Pulmonary artery endothelial cell (primary cell): ENCODE measurements at places on chromosomes 16 and 17.
A peak's percentile ranks its signal among the peaks of the same experiment; 100 is the strongest.

DNA sequence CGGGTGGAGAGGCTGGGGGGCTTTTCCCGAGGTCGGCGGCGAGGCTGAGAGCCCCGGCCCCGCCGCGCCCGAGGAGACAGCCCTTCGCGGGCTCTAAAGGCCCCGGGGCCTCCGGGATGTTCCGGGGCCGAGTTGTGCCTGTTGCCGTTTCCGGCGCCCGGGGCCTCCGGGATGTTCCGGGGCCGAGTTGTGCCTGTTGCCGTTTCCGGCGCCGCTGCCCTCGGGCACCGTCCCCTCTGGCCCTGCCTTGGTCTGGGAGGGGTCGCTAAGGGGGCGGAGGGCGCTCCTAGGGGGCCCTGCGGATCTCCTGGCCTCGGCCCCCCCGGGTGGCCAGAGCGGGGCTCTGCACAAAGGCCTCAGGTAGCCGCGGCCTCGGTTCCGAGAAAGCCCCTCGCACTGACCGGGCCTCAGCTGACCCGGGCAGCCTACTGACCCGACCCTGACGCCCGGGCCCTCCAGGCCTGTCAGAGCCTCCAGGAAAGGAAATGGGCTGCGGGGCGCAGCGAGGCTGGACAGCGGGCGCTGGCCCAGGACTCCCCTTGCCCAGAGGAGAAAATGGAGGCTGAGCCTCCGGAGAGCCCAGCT, 24.2 kb downstream of the ACTG1 start:
- DNase-seq: no peak

GRCh38 chr17:65088621-65089360, 32.3 kb upstream of the GNA13 start:
- DNase-seq: no peak

DNA sequence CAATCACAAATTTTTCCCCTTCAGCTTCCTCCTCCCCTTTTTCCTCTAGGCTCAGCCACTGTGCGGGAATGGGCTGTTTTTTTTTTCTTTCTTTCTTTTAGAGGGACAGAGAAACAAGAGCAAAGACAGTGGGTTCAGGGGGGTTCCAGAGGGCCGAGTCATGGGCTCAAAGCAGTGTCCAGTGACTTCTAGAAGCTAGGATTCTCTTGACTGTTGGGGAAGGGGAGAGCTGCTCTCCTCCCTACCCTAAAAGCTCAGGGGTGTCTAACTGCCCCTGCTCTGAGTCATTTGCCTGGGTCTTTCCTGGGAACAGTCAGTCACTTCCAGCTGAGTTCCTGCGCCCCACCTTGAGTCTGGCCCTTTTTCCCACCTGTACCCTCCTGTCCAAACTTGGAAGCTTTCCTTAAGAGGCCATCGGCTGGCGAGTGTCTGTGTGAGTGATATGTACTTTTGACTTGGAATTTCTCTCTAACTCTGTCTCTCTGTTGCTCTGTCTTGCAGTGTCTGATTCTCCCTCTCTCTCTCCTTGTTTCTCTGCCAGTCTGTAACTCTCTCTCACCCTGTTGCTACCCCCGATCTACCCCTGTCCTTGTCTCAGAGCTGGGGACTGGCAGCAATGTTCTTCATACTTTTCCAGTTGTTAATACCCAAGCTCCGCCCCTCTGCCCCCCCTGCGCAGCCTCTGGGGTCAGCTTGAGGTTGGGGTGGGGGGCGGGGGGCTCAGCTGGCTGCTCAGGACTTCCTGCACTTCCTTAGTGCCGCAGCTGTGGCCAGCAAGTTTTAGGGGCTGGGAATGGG, 2.4 kb downstream of the THRA start:
- no peak for DNase-seq

GRCh38 chr16:75244844-75245758, 6.3 kb downstream of the BCAR1 start:
- DNase-seq: peak; percentile 86

DNA sequence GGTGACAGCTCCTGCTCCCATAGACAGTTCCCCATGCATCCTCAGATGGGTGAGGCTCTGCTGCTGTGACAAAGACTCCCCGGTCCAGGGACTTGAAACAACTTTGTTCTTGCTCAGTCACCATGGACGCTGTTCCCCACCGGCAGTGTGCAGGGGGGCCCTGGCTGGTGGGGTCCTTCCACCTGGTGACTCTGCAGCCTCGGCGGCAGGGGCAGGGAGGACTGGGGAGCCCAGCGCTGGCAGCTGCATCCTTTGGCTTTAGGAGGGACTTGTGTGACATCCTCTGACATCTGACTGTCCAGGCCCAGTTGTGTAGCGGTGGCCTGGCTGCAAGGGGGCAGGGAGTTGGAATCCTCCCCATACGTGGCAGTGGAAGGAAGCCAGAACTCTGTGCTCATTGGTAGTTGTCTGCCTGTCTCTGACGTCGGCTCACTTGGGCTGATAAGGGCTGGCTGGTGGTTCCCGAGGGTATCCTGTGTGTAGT, 107.3 kb downstream of the CMIP start:
- DNase-seq: no peak

DNA sequence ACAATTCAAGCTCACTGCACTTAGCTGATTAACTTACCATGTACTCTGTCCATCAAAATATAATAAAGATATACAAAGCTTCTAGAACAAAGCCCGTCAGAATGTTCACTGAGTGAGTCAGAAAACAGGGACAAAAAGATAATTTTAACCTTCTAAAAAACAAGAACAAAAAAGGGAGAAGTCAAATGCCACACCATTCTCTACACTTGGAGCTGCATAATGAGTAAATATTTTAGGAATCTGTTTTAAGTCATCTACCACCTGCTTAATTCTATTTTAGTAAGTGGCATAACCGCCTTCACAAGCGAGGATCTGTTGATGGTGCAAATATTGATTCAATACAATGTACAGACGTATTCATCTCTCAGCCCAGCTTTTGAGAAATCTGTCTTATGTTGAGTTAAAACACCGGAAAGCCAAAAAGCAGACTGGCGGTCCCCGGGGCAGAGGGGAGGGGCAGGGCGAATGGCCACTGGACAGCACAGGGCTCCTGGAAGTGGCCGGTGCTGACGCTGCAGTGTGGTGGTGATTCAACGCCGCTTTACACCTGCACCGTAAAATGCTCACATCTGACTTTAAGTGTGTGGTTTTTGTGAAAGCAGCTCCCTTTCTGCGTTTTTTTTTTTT, 20.1 kb downstream of the RAB40B start:
- DNase-seq: no peak

- DNase-seq: no peak
Observed at GRCh38 chr17:81026266-81027036, 8.5 kb upstream of the BAIAP2 start.

DNA sequence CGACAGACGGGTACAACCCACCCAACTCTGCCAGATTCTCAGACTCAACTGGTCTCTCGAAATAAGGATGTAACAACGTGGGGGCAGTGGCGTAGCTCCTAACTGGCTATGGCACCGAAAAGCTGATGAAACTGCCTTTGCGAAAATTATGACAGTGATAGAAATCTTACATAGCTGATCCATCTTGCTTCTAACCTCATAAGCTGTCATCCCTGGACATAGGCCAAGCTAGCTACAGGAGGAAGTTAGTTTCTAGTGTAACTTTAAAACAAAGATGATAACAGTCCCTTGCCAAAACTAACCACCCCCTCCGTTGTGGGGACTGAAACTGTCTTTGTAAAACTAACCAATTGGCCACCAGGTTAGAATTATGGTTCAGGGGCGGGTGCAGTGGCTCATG, 220.1 kb downstream of the SLC39A11 start:
- no peak for DNase-seq

- DNase-seq: no peak
Observed at GRCh38 chr16:75837264-75837663, 111.0 kb upstream of the CPHXL start.

- DNase-seq: no peak
Observed at GRCh38 chr16:52123061-52123839, 423.7 kb downstream of the TOX3 start.

DNA sequence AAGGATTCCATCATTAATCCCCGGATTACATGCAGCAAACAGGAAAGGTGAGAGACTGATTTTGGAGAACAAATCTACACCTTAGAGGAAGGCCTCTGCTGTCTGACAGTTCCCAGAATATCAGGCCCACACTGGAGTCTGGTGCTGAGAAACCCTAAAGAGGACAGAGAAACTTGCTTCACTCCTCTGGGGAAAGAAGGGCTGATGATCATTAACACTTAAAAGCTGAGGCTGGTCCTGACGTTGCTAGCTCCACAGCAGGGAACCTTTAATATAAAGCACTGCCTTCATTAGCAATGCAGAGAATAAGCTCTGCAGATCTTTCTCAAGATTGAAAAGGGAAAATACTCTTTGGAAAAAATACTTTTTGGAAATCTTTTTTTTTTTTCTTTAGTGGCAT, 1472.4 kb upstream of the GOT2 start:
- no peak for DNase-seq

DNA sequence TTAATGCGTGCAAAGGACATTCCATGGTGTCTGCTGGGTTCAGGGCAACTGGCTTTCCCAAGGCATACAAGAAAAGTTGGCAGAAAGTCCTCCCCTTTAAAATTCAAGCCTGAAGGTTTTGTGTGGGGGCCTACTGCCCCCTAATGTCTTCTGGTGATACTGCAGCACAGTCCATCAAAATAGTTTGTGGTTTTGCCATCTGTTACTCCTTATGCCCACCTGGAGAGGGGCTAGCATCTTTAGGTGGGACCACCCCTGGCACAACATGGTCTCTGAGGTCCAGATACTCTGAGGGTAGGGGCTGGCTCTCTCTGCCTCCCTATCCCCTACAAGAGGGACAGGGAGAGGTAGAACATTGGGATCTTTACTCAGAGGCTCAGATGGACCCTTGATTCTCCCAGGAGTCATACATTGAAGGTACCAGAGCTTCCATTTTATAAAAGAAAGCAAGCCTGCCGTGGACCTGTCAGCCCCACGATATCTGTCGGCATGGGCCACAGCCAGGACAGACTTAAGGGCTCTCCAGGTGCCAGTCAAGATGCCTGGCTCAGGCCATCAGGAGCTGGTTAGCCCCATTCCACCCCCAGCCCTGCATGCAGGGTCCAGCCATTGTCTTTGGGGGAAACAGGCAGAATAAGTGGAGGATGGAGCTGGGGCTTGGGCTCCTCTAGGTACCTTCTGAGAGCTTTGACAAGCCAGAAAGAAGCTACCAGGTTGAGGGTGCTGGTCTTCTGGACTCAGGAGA, 6.3 kb downstream of the ESRP2 start:
- no peak for DNase-seq

DNA sequence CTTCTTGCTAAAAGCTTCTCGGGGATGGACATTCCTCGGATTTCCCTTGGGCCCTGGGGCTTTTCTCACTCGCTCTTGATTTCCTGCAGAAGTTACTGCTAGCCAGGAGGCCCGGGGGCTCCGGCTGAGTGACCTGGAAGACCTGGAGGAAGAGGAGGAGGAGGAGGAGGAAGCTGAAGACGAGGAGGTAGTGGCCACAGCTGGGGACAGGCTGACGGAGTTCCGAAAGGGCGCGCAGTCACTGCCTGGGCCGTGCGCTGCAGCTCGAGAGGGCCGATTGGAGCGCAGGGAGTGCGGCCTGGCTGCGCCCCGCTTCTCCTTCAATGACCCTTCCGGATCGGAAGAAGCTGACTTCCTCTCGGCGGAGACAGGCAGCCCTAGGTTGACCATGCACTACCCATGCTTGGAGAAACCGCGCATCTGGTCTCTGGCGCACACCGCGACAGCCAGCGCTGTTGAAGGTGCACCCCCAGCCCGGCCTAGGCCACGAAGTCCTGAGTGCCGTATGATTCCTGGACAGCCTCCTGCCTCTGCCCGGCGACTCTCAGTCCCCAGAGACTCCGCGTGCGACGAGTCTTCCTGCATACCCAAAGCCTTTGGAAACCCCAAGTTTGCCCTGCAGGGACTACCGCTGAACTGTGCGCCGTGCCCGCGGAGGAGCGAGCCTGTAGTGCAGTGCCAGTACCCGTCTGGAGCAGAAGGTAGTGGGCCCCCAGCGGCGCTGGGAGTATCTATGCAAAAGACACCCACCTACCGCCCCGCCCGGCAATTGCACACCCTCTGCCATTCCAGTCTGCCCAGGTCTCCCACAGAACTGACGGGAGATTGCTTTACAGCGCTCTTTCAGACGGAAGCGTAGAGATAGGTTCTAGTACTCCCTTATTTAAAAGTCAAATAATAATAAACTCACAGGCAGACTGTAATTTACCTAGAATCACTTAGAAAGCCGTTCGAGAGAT, 4.9 kb downstream of the IRX6 start:
- no peak for DNase-seq

GRCh38 chr16:83315271-83315670, 492.5 kb upstream of the HSBP1 start:
- DNase-seq: no peak

GRCh38 chr16:2825049-2825742, 4.9 kb upstream of the ZG16B start:
- DNase-seq: no peak
